ENCODE measurements at places on chromosomes 5 and 9.

GRCh38 chr9:134305533-134305932 lies 20.7 kb upstream of the RXRA start:
- no peak for DNase-seq

- DNase-seq, result no peak
These were observed 435 bp downstream of the ZNF189 start for GRCh38 chr9:101398930-101399642.

GRCh38 chr5:58076483-58077257 lies 383.2 kb downstream of the PLK2 start:
- no peak for DNase-seq

GRCh38 chr5:67059744-67060490 lies 136.7 kb downstream of the CD180 start:
- no peak for DNase-seq

GRCh38 chr5:168342985-168343384 lies 51.5 kb downstream of the WWC1 start:
- no peak for DNase-seq

- DNase-seq, result peak; percentile 41
These were observed 2.0 kb downstream of the LARP1 start for GRCh38 chr5:154756868-154757813.

DNA sequence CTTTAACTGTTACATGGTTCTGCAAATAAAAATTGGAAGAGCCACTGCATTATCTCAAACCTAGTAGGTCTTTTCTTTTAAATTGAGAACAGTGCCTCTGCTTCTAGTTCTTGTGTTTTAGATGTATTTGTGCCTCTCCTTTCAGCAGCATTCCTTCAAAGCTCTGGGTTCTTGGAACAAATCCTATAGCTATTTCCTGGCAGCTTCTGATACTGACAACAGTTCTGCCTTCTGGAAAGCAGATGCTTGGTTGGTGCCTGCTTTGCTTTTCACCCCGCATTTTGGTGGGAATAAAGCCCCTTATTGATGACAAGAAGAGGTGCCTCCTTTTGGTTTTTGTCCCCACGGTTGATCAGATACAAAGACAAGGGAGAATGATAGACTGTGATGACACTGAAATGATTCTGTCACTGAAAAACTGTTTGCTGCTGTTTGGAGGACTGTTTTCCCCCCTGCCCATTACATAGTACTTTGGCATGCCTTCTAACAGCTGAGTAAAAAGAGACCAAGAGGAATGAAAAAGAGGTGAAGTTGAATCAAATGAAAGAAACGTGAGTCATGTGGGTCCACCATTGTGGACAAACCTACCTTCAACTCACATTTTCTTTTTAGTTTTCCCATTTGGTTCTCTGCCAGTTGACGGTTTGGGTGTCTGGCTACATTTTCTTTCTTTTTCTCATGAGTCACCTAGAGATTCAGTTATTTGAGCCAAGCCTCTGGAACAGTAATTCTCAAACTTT lies 5.6 kb downstream of the PTCD2 start:
- DNase-seq, result no peak

DNA sequence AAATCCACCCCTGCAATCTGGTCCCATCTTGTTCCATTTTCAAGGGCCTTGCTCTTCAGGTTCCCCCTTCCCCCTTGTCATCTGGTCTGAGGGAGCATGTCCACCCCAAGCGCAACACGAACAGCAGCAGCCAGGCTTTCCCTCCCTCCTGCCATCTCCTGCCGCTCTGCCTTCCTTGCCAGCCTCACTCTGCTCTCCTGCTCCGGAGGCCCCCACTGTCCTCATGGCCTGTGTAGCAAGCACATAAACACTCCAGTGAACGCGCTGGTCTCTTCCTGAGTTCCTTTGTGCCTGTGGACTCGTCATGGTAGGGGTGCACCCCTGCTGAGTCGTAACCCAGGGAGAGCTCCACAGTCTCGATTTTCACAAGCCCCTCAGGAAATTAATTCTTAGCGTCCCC lies 29.9 kb downstream of the TENT4A start:
- no peak for DNase-seq

- no peak for DNase-seq
These were observed 45.9 kb downstream of the SFXN1 start for GRCh38 chr5:175524211-175524610.

DNA sequence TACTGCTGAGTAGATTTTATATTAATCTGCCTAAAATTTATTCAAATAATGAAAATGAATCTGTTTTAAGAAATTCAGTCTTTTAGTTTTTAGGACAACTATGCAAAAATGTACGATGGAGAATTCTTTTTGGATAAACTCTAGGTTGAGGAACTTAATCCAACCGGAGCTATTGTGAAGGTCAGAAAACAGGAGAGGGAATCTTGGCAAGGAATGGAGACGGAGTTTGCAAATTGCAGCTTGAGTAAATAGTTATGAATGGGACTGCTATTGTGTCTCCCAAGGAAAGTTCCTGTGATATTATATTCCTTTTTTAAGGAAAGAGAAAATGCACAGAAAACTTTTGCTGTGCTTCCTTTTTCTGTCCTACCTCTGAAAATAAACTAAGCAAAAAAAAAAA lies 67.9 kb downstream of the IQGAP2 start:
- no peak for DNase-seq

- DNase-seq, result no peak
These were observed 760.2 kb downstream of the TAF11L14 start for GRCh38 chr5:18394443-18394804.

GRCh38 chr5:5755888-5756287 lies 333.4 kb downstream of the ICE1 start:
- no peak for DNase-seq

DNA sequence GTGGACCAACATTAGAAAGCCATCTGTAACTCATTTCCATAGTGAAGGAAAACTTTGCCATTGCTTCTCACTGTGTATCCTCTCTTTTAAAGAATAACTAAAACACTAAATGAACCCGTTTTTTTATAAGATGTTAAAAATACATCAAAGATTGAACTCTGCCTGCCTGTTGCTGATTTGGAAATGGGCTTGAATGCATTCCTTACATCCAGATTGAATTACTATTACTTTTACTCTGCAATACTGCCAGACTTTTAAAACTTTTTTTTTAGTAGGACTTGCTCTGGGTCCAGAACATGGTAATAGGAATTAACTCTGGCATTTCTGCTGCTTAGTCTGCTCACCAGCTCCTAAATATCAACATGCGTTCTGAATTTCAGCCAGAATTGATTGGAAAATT lies 176.8 kb upstream of the PAPPA start:
- DNase-seq, result no peak

- DNase-seq, result no peak
These were observed 159.0 kb downstream of the KCTD16 start for GRCh38 chr5:144329681-144330080.

DNA sequence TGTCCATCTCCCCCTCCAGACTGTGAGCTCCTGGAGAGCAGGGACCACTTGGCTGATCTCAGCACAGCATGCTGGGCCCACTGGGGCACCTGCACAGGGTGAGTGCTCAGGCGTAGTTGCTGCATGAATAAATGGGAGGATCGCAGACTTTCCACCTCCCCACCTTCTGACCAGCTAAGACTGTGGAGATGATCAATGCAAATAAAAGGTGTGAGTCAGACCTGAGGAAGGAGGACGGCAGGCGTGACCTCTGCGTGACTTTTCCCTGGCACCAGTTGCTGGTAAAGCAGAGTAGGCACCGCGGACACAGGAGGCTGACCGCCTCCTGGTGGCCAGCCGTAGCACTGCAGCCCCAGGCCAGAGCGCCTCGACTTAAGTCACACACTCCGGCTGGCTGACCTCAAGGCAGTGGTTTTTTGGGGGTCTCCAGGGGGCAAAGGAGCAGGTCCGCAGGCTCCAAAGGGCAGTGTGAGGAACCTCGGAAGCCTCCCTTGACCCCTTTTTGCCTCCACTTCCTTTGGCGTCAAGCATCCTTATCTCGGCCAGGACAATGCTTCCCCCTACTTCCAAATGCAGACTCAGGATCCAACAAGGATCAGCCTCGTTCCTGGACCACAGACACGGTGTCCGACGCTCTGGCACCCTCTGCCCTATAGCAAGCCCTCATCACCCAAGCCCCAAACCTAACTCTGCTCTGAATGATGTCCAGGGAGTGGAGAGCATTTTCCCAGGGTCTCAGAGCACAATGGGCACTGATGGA lies 12.7 kb upstream of the TDRD7 start:
- DNase-seq, result peak; percentile 48

DNA sequence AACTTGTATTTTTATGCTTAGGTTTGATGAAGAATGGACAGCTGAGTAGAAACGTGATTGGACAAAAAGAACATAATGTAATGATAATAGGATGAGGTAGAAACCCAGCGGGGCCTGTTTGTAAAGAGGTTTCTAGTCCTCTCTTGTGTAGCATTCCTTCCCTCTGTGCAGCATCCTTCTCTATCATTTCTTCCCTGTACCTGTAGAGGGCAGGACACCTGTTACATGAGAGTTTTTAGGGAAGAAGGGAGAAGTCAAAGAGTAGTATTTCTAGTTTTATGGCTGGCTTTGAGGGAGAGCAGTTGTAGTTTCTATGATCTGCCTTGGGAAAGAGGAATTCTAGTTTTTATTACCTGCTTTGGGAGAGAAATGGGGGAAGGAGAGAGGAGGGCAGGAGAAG lies 162.1 kb upstream of the FST start:
- no peak for DNase-seq

GRCh38 chr5:57179262-57180200 lies 5.7 kb downstream of the GPBP1 start:
- no peak for DNase-seq

GRCh38 chr5:92371889-92372235 lies 988.7 kb upstream of the ARRDC3 start:
- no peak for DNase-seq

DNA sequence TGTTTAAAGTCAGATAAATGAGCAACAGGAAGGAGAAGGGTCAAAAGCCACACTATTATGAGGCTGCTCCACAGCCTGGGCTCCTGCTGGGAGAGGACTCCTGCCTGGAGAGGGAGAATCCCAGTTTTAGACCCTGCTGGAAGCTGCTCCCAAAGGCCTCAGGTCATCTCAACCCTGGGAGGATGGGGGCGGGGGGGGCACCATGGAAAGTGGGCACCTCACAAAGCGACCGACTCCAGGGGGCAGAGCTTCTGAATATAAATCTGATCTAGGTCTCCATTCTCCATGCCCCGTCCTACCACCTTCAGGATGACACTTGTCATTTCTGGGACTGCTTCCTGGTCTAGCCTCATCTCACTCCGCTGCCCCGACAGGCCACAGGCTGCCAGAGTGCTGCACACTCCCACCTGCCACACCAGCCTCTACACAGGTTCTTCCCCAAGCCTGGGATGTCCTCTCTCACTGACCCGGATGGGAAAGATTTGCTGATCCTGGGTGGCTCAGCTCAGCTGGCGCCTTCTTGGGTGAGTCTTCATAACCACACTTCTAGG lies 183.4 kb downstream of the GAPVD1 start:
- no peak for DNase-seq

- DNase-seq, result no peak
These were observed 86.9 kb downstream of the PTPN3 start for GRCh38 chr9:109411069-109411761.

Data from stimulated activated CD4-positive, alpha-beta T cell treated with anti-CD3 and anti-CD28 coated beads, TNF-alpha, amount 100 ng/mL, for 4 hours (primary cell).